Upper lobe of left lung (tissue), 6 donors: ENCODE measurements at places on chromosomes 4 and X.

GRCh38 chr4:59135248-59135985 is 2025.2 kb upstream of the IGFBP7 start:
- no peaks in the 10 kb centered on the region for H3K27me3 ChIP-seq
- no peaks in the 10 kb centered on the region for H3K36me3 ChIP-seq
- H3K27ac ChIP-seq: no peak overlapping the region

GRCh38 chrX:39421006-39421405 is 619.7 kb downstream of the MID1IP1 start:
- no peak overlapping the region for H3K4me3 ChIP-seq
- peaks cover 4% of the 10 kb centered on the region for H3K4me1 ChIP-seq
- DNase-seq: no peak
- H3K27me3 ChIP-seq: no peaks in the 10 kb centered on the region

- peaks cover 11% of the 10 kb centered on the region for H3K36me3 ChIP-seq
- DNase-seq: no peak
- H3K4me3 ChIP-seq: no peak overlapping the region
- H3K27me3 ChIP-seq: no peaks in the 10 kb centered on the region
Measured at GRCh38 chr4:1380368-1381151, 25.7 kb downstream of the NKX1-1 start.

GRCh38 chr4:102684610-102685052 is 76.1 kb downstream of the MANBA start:
- no peak overlapping the region for H3K27ac ChIP-seq
- no peak for DNase-seq
- H3K36me3 ChIP-seq: no peaks in the 10 kb centered on the region
- no peaks in the 10 kb centered on the region for H3K27me3 ChIP-seq
